ENCODE measurements at places on chromosomes 4 and X.

DNA sequence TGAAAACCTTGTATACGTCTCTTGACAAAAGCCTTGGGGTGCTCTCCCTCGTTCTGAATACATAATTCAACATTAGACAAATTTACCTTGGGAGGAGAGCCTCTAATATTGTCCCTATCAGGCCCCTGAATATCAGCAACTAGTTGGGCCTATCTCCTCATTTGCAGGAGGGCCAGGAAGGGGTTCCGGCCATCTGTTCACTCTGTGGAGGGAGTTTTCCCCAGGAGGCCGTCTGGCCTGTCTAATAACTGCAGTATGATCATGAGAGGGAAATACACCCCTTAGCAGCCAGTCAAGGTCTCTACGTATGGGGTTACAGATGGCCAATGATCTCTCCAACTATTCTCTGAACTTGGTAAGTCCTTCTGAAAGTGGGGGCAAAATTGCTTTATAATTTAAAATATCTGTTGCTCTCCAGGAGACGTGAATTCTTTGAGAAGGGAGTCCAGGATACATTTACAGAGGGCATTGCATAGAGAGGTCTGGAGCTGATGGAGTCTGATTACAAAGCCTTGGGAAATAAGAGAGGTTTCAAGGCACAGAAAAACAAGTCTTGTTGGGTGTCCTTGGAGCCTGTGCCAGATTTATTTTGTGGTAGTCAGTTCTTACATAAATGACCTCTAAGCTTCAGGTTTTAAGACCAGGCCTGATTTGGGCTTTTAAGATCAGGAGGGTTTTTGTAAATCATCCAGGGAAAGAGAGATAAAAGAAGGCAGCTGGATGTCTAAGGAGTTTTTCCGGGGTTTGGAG lies 48.2 kb upstream of the UXT start:
- no peak for DNase-seq

DNA sequence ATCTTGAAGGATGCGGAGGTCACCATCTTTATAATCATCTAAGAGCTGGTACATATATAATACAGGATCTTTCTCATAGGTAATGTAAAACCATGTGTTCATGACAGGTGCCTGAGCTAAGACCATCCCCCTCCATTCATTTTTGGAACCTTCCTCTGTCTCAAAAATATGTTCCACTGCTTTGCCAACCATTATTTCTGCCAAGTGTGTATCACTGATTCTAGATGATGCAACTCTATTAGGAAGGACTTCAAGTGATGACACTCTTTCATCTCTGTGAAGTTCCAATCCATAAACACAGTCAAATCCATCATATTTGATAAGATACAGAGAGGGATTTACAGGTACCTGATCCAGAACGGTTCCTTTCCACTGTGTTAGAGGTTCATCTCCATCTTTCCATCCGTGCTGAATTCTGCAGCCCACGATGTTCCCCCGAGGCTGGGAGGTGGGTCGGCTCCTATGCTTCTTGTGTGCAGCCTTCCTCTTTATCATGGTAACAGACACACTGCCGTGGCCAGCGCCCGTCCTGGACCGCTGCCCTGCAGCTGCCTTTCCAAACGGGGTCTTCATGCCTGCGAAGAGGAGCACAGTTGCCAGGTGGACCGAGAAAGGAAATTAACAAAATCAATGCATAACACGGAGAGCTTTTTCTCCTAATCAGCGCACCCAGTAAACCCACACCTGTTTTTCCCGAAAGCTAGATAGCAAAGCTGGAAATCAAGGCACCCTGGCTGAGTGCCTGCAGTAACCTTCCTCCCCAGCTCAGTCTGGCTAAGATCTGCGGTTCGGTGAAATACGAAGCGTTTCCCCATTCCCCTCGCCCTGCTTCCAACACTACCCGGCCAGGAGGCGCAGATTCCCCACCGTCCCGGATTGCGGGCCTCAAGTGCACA lies 718 bp downstream of the SPIN3 start:
- DNase-seq, result no peak

GRCh38 chr4:80011636-80012236 lies 61.3 kb downstream of the ANTXR2 start:
- DNase-seq, result peak; percentile 54

GRCh38 chr4:19689511-19689910 lies 562.2 kb upstream of the SLIT2 start:
- DNase-seq, result peak; percentile 89

DNA sequence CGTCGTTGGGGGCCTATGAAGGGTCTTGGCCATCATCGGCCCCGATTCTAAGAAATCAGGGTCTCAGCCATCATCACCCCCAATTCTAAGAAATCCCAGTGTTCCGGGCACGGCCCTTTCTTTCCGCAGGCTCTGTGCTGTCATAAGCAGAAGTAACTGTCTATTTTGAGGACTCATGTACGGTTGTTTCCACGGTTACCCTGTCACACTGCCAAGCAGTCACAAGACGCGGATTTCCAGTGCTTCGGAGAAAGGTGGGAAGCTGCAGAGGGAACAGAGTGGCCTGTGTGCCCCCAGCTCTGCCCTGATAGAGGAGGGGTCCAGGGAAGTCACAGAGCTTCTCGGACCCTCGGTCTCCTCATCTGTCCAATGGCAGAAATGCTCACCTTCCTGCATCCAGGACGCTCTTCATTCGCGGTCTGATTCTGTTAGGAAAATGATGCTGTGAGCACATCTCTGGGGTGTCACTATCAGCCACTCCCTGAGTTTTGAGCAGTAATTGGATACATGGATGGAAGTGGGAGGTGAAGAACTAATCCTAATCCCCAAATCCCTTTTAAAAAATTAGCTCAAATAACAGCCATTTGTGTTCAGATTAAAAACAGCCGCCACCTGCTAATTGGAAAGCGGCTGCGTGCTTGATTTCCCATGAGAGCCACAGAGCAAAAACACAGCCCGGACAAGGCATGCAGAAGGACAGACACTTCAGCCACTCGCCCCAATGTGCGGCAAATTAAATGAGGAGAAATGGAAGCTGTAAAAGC lies 73.1 kb downstream of the WFS1 start:
- peak; percentile 35 for DNase-seq

- DNase-seq, result no peak
Observed at GRCh38 chr4:72994670-72995069, 74.8 kb downstream of the COX18 start.

DNA sequence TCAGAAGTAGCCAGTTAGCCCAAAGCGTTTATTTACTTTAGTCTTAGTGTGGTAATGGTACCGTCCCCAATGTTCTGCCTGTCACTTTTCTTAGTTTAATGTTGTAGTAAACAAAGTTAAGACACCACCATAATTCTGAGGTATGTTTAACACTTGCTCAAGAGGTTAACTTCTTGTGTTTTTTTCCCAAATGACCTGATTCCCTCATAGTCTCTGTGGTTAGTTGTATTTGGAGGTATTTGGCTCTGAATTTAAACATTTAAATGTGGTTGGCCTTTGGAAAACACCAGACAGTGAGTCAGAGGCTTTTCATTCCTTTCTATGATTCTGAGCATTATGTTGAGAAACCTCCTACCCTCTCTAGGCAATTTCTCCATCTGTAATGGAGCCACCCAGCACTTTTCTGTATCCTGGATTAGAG lies 47.9 kb downstream of the CXCL1 start:
- DNase-seq, result peak; percentile 93

DNA sequence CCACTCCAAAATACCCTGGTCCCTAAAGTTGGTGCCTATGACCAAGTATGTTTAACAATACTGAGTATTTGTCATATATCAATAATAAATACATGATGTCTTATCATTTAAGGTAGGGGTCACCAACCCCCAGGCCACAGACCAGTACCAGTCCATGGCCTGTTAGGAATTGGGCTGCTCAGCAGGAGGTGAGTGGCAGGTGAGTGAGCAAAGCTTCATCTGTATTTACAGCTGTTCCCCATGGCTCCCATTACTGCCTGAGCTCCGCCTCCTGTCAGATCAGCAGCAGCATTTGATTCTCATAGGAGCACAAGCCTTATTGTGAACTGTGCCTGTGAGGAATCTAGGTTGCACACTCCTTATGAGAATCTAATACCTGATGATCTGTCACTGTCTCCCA lies 126.2 kb downstream of the HNRNPD start:
- DNase-seq, result no peak

DNA sequence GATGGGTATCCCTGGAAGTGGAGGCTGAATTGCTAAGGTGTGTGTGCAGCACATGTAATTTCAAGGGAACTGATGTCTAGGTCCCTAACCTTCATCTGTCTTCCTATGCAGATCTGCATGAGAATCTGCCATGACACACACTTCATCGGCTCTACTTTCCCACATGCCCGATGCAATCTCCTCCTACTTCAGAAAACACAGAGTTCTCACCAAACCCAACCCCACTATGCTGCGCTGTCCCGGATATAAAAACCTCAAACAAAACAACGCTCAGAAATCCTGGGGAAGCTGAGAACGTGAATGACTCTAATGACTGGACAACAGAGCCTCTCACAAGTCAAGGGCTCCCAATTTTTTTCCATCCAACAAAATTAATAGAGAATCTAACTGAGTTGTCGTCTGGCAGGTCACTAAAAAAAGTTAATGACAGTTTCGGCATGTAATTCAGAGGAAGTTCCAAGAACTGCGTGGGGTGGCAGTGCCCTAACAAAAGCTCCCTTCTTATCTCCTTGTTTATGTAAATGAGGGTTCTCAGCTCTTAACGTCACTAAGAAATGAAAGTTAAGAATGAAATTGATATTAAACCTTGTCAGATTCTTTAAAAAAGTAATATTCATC lies 39.0 kb downstream of the STX18 start:
- no peak for DNase-seq

GRCh38 chrX:24283127-24283794 lies 30.6 kb downstream of the SUPT20HL2 start:
- DNase-seq, result no peak

- DNase-seq, result no peak
Observed at GRCh38 chrX:28158019-28158777, 176.9 kb upstream of the DCAF8L1 start.

DNA sequence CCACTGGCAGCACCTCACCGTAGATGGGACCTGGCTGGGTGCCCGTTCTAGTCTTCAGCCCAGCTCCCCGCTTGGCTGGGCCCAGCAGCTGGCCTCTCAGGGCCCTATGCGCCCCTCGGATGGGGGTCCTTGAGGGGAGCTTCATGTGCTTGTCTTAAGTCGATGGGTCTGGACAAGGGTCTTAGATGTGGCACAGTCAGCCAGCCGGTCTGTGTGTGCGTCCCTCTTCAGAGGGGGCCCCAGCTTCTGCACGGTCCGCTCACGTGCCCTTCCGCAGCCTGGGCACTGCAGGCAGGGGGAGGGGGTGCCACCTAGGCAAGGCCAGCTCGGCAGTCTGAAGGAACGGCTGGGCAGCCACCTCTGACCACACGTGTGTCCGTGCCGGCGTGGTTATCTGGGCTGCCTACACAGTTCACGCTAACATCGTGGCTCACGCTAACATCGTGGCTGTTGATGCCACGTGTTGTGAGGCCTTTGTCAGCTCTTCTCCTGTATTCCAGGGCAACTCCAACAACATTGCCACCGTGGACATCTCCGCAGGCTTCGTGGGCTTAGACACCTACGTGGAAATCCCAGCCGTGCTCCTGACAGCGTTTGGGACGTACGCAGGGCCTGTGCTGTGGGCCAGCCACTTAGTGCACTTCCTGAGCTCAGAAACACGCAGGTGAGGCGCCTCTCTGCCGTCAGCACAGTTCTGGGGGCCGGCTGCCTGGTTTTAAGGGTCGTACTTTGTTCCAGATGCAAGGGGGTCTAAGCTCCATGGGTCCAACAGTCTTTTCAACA lies 34.5 kb downstream of the PIGG start:
- DNase-seq, result no peak

DNA sequence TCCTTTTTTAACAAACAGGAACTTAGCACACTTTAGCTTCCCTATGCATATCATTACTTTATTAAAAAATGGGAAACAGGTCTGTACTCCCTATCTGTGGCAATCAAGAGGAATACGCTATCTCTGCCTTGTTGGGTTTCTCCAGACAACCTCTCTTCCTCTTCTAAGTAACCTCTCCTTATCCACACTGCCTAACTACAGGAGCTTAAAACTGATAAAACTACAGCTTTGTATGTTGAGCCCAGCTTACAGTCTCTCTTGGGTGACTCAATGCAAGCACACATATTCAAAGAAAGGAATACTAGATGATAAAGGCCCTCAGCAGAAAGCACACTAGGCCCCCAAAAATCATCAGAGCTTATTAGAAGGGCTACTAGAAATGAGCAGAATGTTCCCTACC lies 8.9 kb downstream of the NUP62CL start:
- no peak for DNase-seq

GRCh38 chr4:52037689-52038102 lies 403 bp downstream of the SGCB start:
- peak; percentile 24 for DNase-seq

DNA sequence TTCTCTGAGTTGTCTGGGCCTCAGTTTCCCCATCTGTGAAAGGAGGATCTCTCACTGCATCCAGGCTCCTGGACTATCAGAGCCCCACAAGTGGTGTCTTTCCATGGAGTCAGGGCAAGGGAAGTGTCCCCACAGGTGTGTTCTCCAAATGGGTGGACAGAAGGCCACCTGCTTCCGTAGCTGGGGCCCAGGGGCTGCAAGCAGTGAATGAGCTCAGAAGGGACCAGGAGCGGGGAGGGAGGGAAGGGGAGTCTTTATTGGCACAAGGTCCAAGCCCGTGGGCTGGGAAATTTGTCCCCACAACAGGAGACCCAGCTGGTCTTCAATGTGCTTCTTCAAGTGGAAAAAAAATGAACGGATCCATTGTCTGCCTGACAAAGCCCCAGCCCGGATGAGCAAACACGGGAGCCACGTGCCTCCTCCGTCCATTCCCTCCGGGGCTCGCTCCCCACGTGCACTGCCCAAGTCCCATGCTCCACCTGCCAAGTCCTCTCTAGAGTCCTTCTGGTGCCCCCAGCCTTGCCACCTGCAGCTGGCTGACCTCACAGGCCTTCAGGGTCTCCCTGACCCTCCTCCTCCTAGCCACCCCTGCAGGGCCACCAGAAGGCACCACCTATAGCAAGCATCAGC lies 72.0 kb downstream of the JAKMIP1 start:
- no peak for DNase-seq

DNA sequence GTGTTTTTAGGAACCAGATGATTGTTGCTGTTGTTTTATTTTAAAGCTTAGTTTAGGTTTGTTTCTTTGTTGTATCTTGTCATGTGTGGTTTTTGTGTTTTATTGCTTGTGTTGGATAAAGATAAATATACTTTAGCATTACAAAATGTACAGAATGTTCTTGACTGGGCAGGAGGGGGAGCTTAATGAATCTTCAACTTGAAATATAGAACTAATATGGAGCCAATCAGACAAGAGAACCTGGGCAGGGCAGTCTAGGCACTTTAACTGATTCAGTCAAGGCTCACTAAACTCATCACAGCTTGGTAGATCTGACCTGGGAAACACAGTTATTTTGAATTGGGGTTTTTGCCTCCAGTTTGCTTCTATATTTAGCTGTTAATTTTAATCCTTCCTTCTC lies 304.2 kb downstream of the ARHGAP24 start:
- DNase-seq, result peak; percentile 76

GRCh38 chr4:56445699-56446098 lies 9.6 kb downstream of the PAICS start:
- no peak for DNase-seq

DNA sequence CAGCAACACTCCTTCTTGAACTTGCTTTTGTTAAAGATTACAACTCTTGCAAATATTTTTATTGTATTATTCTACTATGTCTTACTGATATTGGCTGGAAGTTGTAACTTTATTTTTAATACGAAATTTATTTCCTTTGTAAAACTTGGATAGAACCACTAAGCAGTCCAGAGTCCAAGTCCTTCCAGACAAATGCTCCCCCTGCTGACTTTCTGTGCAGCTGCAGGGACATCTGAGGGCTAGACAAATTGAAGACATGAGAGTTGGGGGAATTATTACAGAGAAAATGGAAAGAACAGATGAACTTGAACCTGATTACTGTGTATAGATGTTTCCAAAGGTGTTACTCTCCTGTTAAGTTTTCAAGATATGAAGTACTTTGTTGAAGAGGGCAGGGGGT lies 238.8 kb downstream of the GRIA3 start:
- DNase-seq, result peak; percentile 59

GRCh38 chr4:88690355-88690754 lies 7.3 kb downstream of the NAP1L5 start:
- peak; percentile 35 for DNase-seq

All from M059J (cell line).